Stimulated activated CD4-positive, alpha-beta T cell treated with anti-CD3 and anti-CD28 coated beads, Interleukin-4, amount 100 ng/mL, for 48 hours (primary cell): ENCODE measurements at places on chromosomes 6 and 20.

DNA sequence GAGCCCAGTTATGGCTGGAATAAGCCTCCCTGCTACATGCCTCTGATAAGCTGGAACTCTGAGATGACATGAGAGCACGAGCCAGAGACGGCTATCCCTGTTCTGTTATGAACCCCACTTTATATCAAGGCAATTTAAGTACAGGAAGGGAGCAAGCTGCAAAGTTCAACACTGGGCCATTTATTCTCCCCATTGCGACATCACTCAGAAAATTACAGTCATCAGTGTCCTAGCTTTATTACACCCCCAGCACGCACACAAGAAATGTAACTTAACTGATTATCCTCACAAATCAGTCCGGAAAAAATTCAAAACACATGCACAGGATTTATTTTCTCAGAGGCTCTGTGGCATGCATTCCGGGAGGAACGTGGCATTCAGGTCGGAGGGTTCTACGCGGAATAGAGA, 125.3 kb upstream of the SLC2A12 start:
- no peak for DNase-seq

- DNase-seq: no peak
Observed at GRCh38 chr6:44258325-44258863, 1.1 kb upstream of the SLC35B2 start.

- no peak for DNase-seq
Observed at GRCh38 chr6:34531580-34532201, 24.4 kb downstream of the SPDEF start.

- DNase-seq: no peak
Observed at GRCh38 chr6:133340557-133340956, 99.4 kb downstream of the EYA4 start.

- no peak for DNase-seq
Observed at GRCh38 chr6:75997696-75998095, 74.8 kb downstream of the IMPG1 start.

GRCh38 chr6:138538390-138539031, 39.2 kb upstream of the NHSL1 start:
- no peak for DNase-seq

- DNase-seq: no peak
Observed at GRCh38 chr20:63089051-63089907, 82.5 kb upstream of the BHLHE23 start.

DNA sequence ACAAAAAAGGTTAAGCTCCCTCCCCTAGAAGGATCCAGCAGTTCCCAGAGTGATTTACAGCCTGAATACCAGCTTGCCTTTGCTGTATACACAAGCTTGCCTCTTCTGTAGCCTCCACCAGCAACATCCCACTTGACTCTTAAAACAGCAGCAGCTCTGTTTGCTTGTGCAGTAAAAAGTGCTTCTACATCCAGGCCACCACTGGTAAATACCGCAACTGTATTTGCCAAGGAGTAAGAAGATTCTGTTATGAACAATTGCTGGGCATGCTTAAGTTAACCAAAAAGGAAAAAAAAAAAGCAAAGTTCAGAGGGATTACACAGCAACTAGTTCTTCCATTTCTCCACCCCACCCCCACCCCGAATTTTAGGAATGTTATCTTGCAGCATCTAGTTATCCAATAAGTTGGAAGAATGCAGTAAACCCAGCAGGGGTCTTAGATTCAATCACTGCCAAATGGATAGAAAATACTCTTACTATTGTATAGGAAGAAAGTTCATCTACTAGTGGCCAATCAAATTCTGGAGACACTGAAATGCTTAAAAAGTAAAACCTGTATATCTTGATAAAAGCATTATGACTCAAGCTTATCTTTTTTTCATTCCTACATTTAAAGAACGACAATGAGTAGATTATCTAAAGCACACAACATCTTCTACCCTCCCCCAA, 4.8 kb downstream of the SALL4 start:
- DNase-seq: no peak

DNA sequence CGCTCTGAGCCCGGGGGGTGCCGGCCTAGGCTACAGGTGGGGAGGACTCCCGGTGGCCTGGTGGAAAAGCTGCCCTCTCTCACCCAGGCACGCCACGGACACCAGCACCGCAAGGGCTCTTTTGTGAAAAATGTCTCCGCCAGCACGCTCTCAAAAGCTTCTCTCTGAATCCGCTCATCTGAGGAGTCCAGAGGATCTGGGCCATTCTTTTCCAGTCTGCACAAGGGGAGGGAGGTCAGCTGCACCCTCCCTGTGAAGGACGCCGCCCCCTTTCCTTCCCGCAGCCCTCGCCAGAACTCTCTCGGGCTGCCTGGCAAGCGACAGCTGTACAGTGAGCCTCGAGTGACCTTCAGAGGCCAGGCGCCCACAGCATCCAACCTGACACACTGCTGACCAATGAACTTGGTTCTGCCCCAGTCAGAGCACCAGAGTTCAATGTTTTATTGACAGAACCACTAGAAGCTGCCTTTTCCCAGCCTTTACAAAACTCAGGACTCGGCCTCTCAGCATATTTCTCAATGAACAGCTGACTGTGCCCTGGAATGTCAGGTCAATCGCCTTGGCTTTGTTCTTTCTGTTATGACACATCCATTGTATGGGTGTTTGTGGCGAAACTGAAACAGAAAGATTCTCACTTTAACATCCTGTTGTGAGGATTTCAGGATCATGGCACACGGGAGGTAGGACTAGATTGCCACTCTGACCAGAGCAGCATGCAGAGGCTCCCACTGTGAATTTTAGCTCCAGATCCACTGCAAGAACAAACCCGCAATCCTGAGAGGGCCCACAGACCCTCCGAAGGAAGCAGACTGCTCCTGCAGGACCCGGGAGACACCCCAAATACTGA, 26.7 kb downstream of the SERPINB9 start:
- DNase-seq: no peak

DNA sequence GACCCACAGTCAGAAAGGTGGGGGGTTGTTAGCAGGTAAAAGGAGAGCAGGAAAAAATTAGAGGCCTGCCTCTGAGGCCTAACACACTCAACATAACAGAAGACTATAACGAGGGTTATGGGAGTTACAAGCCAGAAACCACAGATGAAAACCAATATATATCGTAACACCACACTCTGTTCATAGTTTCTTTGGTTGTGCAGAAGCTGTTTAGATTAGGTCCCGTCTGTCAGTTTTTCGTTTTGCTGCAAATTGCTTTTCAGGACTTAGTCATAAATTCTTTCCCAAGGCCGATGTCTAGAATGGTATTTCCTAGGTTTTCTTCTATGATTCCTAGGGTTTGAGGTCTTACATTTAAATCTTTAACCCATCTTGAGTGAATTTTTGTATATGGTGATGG, 3.7 kb upstream of the MAP3K5 start:
- no peak for DNase-seq

DNA sequence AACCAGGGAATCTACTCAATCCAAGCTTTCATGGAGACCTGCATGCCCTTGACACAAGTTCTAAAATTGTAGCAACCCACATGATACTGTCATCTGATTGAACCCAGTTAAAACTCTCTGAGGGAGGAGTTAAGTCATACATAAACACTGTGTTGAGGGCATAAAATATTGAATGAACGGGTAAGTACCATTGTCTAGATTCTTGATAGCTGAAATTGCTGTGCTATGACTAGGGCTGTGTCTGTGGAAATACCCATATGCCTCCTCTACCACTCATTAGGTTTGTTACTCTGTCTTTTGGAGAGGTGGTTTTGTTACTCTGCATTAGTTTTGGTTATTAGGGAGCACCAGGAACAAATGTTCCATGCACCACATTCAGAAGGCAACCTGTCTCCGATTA, 7.6 kb downstream of the ENPP4 start:
- DNase-seq: no peak

DNA sequence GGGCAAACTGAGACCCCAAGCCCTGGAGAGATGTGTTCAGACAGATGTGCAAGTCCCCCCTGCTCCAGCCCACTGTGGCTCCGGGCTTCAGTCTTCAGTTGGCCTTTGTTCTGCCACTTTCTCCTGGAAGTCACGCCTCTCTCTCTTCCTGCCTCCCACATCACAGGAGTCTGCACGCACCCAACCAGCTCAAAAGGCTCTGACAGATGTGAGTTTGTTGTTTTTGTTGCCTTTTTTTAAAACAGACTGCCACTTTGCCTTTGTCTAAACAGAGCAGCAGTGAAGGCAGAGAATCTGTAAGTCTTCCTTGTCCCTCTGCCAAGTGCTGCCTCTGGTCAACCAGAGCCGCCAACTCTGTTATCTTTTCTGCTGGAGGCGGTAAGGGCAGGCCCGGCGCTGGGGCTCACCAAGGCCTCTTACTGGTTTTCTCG, 149.7 kb downstream of the TFAP2C start:
- DNase-seq: no peak
